Activated CD4-positive, alpha-beta T cell treated with anti-CD3 and anti-CD28 coated beads for 36 hours (primary cell): ENCODE measurements at places on chromosomes 1 and 21. TPM values are rescaled to one million over a fixed set of nuclear protein-coding genes. Genes with fewer than 3 reads are reported as not detected.

GRCh38 chr1:161440312-161440894 is 64.9 kb upstream of the FCGR2A start:
- peak overlapping the region; percentile 67 for H3K27ac ChIP-seq
- peak overlapping the region; percentile 82 for H3K4me3 ChIP-seq
- peaks cover 10% of the 10 kb centered on the region for H3K4me1 ChIP-seq

- no peaks in the 10 kb centered on the region for H3K4me1 ChIP-seq
- no peaks in the 10 kb centered on the region for H3K36me3 ChIP-seq
These were observed 33.1 kb downstream of the PTPRU start for GRCh38 chr1:29269382-29269781.

- no peak for DNase-seq
- peak overlapping the region; percentile 98 for H3K4me3 ChIP-seq
- peak overlapping the region; percentile 99 for H3K27ac ChIP-seq
- H3K36me3 ChIP-seq, result peaks cover 8% of the 10 kb centered on the region
These were observed 917 bp downstream of the STX12 start for GRCh38 chr1:27773826-27774445.

The PRR9 gene
- total RNA-seq, result not detected

- H3K36me3 ChIP-seq, result peaks cover 7% of the 10 kb centered on the region
- no peak overlapping the region for H3K27ac ChIP-seq
- no peak overlapping the region for H3K4me3 ChIP-seq
- H3K27me3 ChIP-seq, result no peaks in the 10 kb centered on the region
- H3K4me1 ChIP-seq, result peaks cover 4% of the 10 kb centered on the region
These were observed 83.5 kb downstream of the HHAT start for GRCh38 chr1:210412240-210412639.
